GM12878 (cell line): ENCODE measurements at places on chromosomes 6 and 20. TPM values are rescaled to one million over a fixed set of nuclear protein-coding genes. Genes with fewer than 3 reads are reported as not detected.

SIRPB2 gene
- not detected in 2 replicates for polyA plus RNA-seq

LY6G6F gene
- polyA plus RNA-seq: not detected in 2 replicates

ULBP3 gene
- not detected in 2 replicates for polyA plus RNA-seq

MAS1 gene
- polyA plus RNA-seq: not detected in 2 replicates

NNAT gene
- 0.41 and 0.42 TPM in 2 replicates for polyA plus RNA-seq

C20orf144 gene
- 0.28 and 0.62 TPM in 2 replicates for polyA plus RNA-seq

MAS1L gene
- not detected in 2 replicates for polyA plus RNA-seq

HLA-DRB5 gene
- polyA plus RNA-seq: 89.8 and 91.8 TPM in 2 replicates

CGA gene
- polyA plus RNA-seq: not detected in 2 replicates

DCBLD1 gene
- 8.4 and 9.0 TPM in 2 replicates for polyA plus RNA-seq

PRKN gene
- not detected in 2 replicates for polyA plus RNA-seq

DNA sequence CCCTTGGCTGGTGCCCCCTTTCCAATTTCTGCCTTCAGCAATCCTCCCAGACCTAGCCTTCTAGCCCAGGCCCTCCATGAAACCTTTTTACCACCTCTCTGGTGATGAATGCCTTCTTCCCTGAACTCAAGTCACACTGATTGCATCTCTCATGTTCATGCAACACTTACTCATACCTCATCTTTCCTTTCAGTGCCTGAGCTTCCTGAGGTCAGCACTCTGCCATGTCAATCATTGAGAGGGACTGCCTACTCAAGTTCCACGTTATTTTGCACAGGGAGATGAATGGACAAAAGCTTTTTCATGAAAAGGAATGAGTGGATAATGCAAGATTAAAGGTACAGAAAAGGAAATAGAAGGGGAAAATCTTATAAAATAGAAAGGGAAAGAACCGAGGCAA lies 60.1 kb upstream of the PLEKHG1 start:
- H3K4me3 ChIP-seq: no peak overlapping the region
- H3K27ac ChIP-seq: no peak overlapping the region

- no peak overlapping the region for H3K4me3 ChIP-seq
- H3K27ac ChIP-seq: no peak overlapping the region
- H3K36me3 ChIP-seq: no peaks in the 10 kb centered on the region
These were observed 213.5 kb upstream of the SULF2 start for GRCh38 chr20:47998736-47999135.

DNA sequence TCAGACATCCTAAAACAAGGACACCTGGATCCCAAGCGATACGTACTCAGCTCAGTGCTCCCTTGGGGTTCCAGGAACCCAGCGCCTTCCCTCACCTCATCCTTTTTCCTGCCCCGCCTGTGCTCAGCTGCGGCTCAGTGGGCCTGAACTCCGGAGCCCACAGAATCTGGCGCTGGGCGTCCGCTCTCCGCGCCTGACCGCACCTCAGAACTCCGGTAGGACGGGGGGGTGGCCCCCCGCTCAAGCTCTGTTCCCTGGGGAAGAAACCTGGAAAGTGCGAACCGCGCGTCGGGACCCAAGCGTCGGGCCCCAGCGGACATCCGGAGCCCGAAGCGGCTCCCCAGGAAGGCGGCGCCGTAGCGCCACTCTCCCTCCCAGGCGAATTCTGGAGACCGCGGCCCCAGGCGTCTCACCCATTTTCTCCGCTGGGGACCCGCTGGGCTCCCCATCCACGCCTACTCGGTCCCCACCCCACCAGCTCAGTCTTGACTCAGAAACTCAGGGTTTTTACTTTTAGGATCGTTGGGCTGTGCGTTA lies 336 bp upstream of the LY6G5C start:
- H3K27me3 ChIP-seq: no peaks in the 10 kb centered on the region
- DNase-seq: no peak
- H3K4me3 ChIP-seq: peak overlapping the region; percentile 71
- peak overlapping the region; percentile 15; the same call in 1 of the 2 replicates for H3K27ac ChIP-seq

DNA sequence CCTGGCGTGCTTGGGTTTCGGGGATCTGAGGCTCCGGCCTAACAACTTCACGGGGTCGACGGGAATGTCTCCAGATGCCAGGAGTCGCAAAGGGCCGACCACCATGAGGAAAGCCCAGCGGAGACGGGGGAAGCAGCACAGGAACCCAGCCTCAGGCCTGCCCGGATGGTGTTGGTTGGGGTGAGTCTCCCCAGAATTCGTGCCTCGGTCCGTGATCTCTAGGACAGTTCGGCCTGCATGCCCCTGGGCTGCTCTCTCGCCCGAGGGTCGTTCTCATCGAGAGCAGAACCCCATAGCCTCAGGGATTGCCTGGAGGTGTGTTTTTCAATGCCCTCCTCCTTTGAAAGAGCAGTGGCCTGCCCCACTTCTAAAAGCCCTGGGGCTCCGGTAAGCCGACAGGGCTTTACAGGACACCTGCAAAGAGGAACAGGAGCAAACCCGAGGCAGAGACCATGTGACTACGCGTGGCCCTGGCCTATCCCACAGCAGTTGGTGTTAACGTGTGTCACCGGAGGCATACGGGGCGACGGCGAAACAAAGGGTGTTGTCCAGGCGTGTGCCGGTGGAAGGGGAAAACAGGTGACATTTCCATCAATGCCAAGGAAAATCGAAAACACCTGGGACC lies 973.1 kb upstream of the DEFB115 start:
- no peak overlapping the region for H3K4me3 ChIP-seq
- no peak for DNase-seq
- no peaks in the 10 kb centered on the region for H3K4me1 ChIP-seq
- H3K27ac ChIP-seq: no peak overlapping the region

DNA sequence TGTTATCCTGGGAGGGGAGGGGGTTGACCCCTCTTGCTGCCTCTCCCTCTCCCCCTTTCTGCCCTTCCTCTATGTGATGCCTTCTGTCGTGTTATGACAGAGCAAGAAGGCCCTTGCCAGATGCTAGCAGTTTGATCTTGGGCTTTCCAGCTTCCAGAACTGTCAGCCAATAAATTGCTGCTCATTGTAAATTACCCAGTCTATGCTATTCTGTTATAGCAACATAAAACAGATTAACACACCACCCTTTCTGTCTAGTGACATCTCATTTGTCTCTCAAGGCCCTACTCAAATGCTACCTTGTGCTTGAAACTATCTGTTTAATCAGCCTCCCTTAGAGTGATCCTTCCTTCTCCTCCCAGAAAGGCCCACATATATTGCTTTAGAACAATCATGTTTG lies 16.4 kb upstream of the MAP3K4 start:
- H3K27me3 ChIP-seq: peaks cover 1% of the 10 kb centered on the region
- no peak for DNase-seq
- H3K4me1 ChIP-seq: no peaks in the 10 kb centered on the region
- no peak overlapping the region for H3K27ac ChIP-seq
- no peak overlapping the region for H3K4me3 ChIP-seq

DNA sequence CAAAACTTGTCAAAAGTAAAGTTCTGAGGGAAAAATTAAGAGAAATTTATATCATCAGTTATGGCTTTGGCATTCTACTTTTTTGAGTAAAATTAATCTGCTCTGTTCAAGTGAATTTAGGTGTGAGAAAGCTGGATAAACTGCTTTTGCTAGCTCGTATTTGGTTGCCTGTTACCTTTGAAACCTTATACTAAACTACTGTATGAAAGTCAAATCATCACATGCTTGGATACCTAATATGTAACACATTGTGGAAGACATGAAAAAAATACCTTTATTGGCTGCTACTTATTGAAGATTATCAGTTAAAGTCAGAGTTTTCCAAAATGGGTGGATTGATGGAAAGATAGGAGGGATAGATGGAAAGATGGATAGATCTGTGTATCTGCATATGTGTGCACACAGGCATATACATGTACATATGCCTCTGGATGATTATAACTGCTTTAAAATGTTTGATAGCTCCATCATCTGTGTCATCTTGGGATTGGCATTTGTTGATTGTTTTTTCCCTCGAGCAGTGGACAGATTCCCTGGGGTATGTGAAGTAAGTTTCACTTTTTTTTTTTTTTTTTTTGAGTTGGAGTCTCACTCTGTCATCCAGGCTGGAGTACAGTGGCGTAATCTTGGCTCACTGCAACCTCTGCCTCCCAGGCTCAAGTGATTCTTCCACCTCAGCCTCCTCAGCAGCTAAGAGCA lies 24.3 kb downstream of the SCAF8 start:
- H3K36me3 ChIP-seq: no peaks in the 10 kb centered on the region; the same call in 1 of the 2 replicates
- H3K27me3 ChIP-seq: no peaks in the 10 kb centered on the region
- no peak overlapping the region for H3K27ac ChIP-seq
- no peak overlapping the region for H3K4me3 ChIP-seq
- H3K4me1 ChIP-seq: no peaks in the 10 kb centered on the region
- no peak for DNase-seq

DNA sequence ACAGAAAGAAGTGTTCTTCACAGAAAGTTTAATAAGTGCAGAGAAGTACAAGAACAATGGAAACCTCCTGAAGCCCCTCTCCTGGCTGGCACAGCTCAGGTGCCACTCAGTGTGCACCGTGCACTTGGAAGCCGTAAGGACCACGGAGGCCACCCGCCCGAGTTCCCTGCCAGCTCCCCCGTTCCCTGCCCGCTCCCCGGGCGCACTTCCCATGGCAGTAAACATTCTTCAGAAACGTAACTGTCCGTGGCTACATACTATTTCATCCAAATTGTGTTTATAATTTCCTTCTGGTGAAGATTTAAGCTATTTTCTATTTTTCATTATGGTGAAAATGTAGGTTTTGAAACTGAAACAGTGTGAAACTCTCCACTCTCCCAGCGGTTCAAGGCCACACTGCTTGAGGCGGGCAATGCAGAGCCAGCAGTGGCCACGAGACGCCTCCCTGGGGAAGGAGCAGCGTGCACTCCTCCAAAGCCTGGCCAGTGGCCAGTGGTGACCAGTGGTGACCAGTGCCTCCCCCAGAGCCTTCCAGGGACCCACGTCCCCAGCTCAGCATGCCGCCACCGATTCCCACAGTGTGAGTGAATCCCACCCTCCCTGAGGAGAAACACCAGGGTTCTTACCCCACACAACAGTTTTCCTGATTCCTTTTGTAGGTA lies 46.4 kb downstream of the TAF4 start:
- no peaks in the 10 kb centered on the region for H3K36me3 ChIP-seq
- no peak overlapping the region for H3K4me3 ChIP-seq
- peaks cover 20% of the 10 kb centered on the region for H3K4me1 ChIP-seq
- no peak for DNase-seq
- H3K27me3 ChIP-seq: no peaks in the 10 kb centered on the region

- no peaks in the 10 kb centered on the region for H3K36me3 ChIP-seq
- H3K4me3 ChIP-seq: no peak overlapping the region
- H3K27ac ChIP-seq: peak overlapping the region; percentile 82
- H3K4me1 ChIP-seq: peaks cover 34% of the 10 kb centered on the region
- H3K27me3 ChIP-seq: no peaks in the 10 kb centered on the region
These were observed 152.8 kb downstream of the TAF4 start for GRCh38 chr20:61912665-61913422.

DNA sequence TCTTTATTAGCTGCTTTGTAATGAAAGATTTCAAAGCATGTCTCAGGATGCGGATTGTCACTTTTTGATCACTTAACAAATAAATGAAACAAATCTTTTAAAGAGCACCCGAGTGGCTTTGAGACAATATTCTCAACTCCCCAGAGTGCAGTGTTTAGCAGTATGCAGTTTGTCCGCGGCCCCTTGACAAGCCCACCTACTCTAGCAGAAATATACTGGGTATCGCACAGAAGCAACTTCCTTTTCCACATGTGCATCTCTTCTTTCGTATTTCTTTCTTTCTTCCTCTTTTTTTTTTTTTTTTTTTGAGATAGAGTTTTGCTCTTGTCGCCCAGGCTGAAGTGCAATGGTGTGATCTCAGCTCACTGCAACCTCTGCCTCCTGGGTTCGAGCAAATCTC lies 84.5 kb upstream of the FAM184A start:
- no peak overlapping the region for H3K27ac ChIP-seq
- no peaks in the 10 kb centered on the region; the same call in 1 of the 2 replicates for H3K4me1 ChIP-seq
- no peak for DNase-seq
- no peak overlapping the region for H3K4me3 ChIP-seq
- H3K36me3 ChIP-seq: no peaks in the 10 kb centered on the region
- H3K27me3 ChIP-seq: no peaks in the 10 kb centered on the region

GRCh38 chr6:37315157-37315515 lies 38.6 kb upstream of the RNF8 start:
- peaks cover 19% of the 10 kb centered on the region for H3K4me1 ChIP-seq
- DNase-seq: no peak
- no peak overlapping the region for H3K27ac ChIP-seq
- no peak overlapping the region for H3K4me3 ChIP-seq
- H3K27me3 ChIP-seq: no peaks in the 10 kb centered on the region

GRCh38 chr6:44268095-44268628 lies 2.1 kb upstream of the TMEM151B start:
- H3K4me3 ChIP-seq: no peak overlapping the region
- DNase-seq: no peak
- H3K27ac ChIP-seq: no peak overlapping the region
- H3K27me3 ChIP-seq: peaks cover 12% of the 10 kb centered on the region; the same call in 1 of the 2 replicates
- peaks cover 22% of the 10 kb centered on the region for H3K4me1 ChIP-seq
- H3K36me3 ChIP-seq: no peaks in the 10 kb centered on the region

- H3K27me3 ChIP-seq: no peaks in the 10 kb centered on the region
- no peak overlapping the region for H3K4me3 ChIP-seq
- H3K27ac ChIP-seq: no peak overlapping the region
- DNase-seq: no peak
These were observed 146.2 kb downstream of the FAM83B start for GRCh38 chr6:54992789-54993188.

DNA sequence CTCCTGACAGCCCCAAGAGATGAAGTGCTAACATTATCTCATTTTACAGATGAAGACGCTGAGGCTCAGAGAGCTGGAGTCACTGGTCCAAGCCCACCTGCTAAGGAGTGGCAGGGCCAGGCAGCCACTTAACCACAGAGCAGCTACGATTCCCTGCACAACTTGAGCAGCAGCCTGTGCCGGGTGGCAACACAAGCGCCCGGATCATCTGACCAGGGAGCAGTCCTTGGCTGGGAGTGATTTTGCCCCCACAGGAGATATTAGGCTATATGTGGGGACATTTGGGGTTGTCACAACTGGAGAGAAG lies 93.2 kb upstream of the PTPN1 start:
- H3K36me3 ChIP-seq: no peaks in the 10 kb centered on the region
- H3K27me3 ChIP-seq: no peaks in the 10 kb centered on the region; the same call in 1 of the 2 replicates
- no peak for DNase-seq

DNA sequence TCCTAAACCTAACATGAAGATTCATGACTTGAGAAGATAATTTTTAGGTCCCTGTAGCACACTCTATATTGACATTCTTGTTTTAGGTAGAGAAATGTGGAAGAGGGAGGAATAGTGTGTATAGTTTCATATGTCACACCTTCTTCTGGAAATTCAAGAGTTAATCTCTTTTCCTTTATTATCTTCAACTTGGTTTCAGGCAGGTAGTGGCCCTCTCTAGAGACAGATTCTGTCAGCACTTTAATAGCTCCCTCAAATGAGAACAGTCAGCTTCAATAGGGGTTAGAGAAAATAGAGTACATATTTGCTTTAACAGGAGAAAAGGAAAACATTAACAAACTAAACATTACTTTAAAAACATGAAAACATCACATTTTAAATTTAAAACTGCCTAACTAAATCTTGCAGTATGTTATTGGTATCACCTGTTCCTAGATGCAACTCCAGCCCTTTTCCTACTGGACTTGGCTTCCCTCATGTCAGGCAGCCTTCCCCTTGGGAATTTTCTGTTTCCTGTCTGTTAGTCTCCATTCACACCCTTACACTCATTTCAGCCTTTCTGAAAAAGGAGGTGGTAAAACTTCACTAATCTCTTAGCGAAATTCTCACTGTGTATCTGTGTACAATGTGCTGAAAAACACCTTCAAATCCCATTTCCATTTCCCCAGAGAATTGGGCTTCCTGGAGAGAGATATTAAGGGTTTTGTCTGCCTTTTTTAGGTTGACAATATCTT lies 192.3 kb upstream of the RNF217 start:
- H3K36me3 ChIP-seq: no peaks in the 10 kb centered on the region
- no peaks in the 10 kb centered on the region for H3K27me3 ChIP-seq
- no peaks in the 10 kb centered on the region for H3K4me1 ChIP-seq
- no peak for DNase-seq
- no peak overlapping the region for H3K27ac ChIP-seq

- DNase-seq: no peak
- H3K27ac ChIP-seq: no peak overlapping the region
These were observed 368.0 kb downstream of the TBC1D32 start for GRCh38 chr6:120966321-120966720.
